ENCODE measurements at places on chromosomes 1 and 21.

GRCh38 chr1:232622378-232622777, 7.6 kb downstream of the SIPA1L2 start:
- DNase-seq, result no peak

DNA sequence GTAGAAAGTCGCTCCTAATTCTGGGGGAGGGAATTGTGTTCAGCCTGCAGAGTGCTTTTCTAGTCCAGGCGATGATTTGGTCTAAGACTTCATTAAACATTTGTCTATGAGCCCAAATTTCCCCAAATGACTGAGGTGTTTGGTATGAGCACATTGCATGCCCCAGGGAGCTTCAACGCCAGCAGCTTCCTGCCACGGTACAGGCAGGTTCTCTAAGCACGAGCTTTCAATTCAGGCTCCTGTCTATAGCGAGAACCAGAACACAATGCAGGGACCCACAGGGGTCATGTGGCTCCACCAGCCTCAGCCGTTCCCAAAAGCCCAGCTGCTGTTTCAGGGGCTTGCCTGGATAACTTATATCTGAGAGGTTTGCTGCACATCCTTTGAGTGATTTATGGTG, 34.1 kb upstream of the H6PD start:
- no peak for DNase-seq

GRCh38 chr1:19203440-19203839, 6.6 kb downstream of the UBR4 start:
- no peak for DNase-seq

- DNase-seq, result no peak
Observed at GRCh38 chr1:180218806-180219765, 11.0 kb upstream of the LHX4 start.
